ENCODE measurements at places on chromosomes 7 and 10. TPM values are rescaled to one million over a fixed set of nuclear protein-coding genes. Genes with fewer than 3 reads are reported as not detected.

GRCh38 chr10:125113691-125114371, 46.5 kb downstream of the CTBP2 start:
- H3K27me3 ChIP-seq: no peaks in the 10 kb centered on the region
- peak; percentile 95 for DNase-seq
- H3K36me3 ChIP-seq: peaks cover 9% of the 10 kb centered on the region
- no peak overlapping the region for H3K4me3 ChIP-seq
- H3K27ac ChIP-seq: peak overlapping the region; percentile 73
- H3K4me1 ChIP-seq: peaks cover 39% of the 10 kb centered on the region

DNA sequence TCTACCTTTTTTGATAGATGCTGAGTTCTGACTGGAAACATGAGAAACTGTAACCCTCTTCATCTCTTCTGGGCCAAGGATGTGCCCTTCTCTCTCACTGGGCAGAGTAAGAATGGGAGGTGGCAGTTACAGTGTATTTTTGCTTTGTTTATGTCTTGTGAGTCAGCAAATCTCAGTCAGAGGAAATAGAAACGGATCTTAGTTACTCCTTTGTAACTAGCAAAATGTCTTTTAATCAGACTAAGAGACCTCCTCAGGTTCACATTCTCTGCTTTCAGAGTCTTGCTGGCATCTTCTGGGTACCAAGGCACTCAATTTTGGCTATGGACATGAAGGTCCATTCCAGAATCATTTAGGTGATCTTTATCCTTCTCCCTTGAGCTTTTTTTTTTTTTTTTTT, 70.9 kb downstream of the HHEX start:
- no peaks in the 10 kb centered on the region for H3K27me3 ChIP-seq
- H3K27ac ChIP-seq: no peak overlapping the region
- H3K4me3 ChIP-seq: no peak overlapping the region
- H3K36me3 ChIP-seq: no peaks in the 10 kb centered on the region
- peaks cover 10% of the 10 kb centered on the region for H3K4me1 ChIP-seq

GRCh38 chr10:101655570-101655969, 39.4 kb downstream of the FBXW4 start:
- peaks cover 62% of the 10 kb centered on the region for H3K36me3 ChIP-seq
- H3K4me1 ChIP-seq: no peaks in the 10 kb centered on the region
- H3K27ac ChIP-seq: no peak overlapping the region
- peak; percentile 24 for DNase-seq

DNA sequence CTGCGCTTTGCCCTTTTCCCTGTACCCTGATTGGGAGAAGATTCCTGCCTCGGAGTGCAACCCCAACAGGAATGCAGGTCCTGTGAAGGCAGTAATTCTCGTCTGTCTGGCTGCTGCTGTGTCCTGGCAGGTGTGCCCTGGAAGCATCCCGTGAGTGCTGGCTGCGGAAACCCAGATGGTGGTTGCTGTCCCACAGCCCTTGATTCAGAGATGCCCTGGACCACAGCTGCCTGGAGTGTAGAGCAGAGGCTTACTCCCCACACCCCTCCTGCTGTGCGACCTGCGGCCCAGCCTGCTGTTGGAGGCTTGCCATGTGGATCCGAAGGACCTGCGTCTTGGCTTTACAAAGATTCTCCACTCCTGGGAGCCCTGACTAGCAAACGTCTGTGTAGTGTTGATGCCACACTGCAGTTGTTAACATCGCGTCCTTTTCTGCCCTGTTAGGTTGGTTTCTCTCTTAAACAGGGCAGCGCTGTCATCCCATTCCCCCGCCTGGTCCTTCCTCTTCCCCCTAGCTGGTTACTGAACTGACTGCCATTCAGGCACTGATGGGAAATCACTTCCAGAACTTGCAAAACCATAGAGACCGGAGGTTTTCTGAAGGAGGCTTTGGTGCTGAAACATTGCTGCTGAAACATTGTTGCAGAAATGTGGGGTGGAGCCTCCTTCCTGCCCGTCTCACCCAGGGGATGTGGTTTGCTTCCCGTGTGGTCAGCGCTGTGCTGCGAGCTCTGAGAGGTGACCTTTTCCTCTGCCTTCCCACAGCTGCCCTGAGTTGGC, 53.3 kb downstream of the DNAJB6 start:
- peaks cover 15% of the 10 kb centered on the region for H3K4me1 ChIP-seq
- no peaks in the 10 kb centered on the region for H3K27me3 ChIP-seq

DNA sequence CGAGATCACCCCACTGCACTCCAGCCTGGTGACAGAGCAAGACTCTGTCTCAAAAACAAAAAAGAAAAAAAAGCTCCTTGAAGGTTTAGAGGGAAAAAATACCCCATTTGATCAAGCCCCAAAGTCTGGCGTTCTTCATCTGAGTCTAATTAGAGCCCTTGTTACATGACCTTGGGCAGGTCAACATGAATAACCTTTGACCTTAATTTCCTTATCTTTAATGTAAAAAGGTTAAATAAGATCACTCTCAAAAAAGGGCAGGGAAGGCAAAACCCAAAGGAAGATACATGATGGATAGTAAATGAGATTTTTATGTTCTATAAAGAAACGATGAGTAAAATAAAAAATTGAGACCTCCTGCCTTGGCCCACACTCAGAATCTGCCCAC, 40.3 kb downstream of the SLC37A3 start:
- DNase-seq: no peak
- H3K36me3 ChIP-seq: peaks cover 27% of the 10 kb centered on the region
- H3K4me3 ChIP-seq: no peak overlapping the region
- no peaks in the 10 kb centered on the region for H3K27me3 ChIP-seq
- no peak overlapping the region for H3K27ac ChIP-seq
- no peaks in the 10 kb centered on the region for H3K4me1 ChIP-seq

The GIMAP2 gene
- 7.4 TPM for total RNA-seq

- H3K27ac ChIP-seq: no peak overlapping the region
- no peak overlapping the region for H3K4me3 ChIP-seq
- H3K4me1 ChIP-seq: no peaks in the 10 kb centered on the region
Measured at GRCh38 chr7:129238546-129238945, 13.7 kb downstream of the AHCYL2 start.

The SFRP4 gene
- total RNA-seq: 55.4 TPM

The OR6V1 gene
- not detected for total RNA-seq

The VWC2 gene
- total RNA-seq: 0.18 TPM

The HOXA13 gene
- total RNA-seq: 0.40 TPM

GRCh38 chr7:136884492-136884891, 16.0 kb downstream of the CHRM2 start:
- no peak overlapping the region for H3K4me3 ChIP-seq
- peak; percentile 16 for DNase-seq
- no peaks in the 10 kb centered on the region for H3K4me1 ChIP-seq
- no peaks in the 10 kb centered on the region for H3K27me3 ChIP-seq
- no peak overlapping the region for H3K27ac ChIP-seq

GRCh38 chr7:78955329-78955728, 498.1 kb downstream of the MAGI2 start:
- H3K27me3 ChIP-seq: no peaks in the 10 kb centered on the region
- no peak overlapping the region for H3K4me3 ChIP-seq
- H3K36me3 ChIP-seq: no peaks in the 10 kb centered on the region
- no peak overlapping the region for H3K27ac ChIP-seq
- H3K4me1 ChIP-seq: no peaks in the 10 kb centered on the region

DNA sequence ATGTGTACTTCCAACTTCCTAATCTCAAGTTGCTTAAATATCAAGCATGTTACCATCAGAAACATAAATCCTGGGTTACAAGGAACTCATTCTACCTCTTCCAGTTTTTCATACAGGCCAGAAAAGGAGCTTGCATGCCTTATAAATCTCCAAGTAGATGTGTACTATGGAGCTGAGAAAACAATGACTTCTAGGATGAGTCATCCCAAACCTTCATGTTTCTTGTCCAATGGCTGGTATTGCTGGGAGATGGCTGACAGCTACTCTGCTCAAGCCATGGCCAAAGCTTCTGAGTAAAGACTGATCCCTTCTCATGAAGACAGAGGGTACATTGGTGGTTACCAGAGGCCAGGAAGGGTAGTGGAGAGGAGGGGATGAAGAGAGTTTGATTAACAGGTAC, 8.6 kb downstream of the RAPGEF5 start:
- no peak overlapping the region for H3K4me3 ChIP-seq
- H3K27ac ChIP-seq: no peak overlapping the region
- H3K27me3 ChIP-seq: no peaks in the 10 kb centered on the region

DNA sequence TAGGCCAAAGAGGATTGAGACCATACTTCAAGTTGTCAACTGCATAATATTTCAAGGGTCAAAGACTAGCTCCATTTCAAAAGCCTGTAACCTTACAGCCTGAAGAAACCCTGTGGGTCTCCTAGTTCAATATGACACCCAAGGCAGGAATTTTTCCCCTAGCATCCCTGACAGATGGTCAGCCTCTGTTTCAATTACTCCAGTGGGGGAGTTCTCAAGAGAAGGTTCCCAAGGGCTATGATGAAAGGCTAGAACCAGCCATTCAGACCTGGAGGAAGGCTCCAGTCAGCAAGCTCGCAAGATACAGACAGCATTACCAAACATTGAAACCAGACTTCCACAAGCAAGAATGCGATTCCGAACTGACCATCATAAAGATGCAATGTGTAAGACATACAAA, 1.6 kb downstream of the HTR7 start:
- H3K27ac ChIP-seq: no peak overlapping the region
- H3K4me1 ChIP-seq: peaks cover 10% of the 10 kb centered on the region
- H3K36me3 ChIP-seq: no peaks in the 10 kb centered on the region
- DNase-seq: no peak

DNA sequence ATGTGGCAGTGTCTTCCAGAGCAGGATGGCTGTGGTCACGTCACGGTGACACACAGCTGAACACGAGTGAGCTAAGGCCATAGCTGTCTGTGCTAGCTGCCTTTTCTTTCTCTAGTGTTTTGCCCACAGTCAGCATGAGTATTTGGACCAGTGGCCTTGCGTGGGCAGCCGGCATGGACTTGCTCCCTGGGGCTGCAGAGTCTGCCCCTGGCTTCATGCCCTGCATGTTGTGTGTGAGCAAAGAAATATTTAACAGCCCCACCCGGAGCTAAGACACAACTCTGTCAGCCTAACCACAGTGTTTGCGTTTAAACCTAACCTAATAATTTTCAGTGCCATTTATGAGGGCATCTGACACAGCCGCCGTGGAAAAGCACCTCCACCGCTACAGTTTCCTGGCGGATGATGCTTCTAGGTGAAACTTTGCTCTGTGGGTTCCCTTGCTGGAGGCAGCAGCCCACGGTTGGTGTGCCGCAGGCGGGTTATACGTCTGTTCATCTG, 14.6 kb downstream of the CHST12 start:
- no peak overlapping the region for H3K27ac ChIP-seq
- H3K4me3 ChIP-seq: no peak overlapping the region
- no peak for DNase-seq
- H3K36me3 ChIP-seq: peaks cover 9% of the 10 kb centered on the region

- H3K4me1 ChIP-seq: no peaks in the 10 kb centered on the region
- no peaks in the 10 kb centered on the region for H3K27me3 ChIP-seq
- no peak for DNase-seq
- no peaks in the 10 kb centered on the region for H3K36me3 ChIP-seq
- H3K27ac ChIP-seq: no peak overlapping the region
Measured at GRCh38 chr7:97126483-97127171, 9.1 kb downstream of the SDHAF3 start.

The ARHGEF5 gene
- total RNA-seq: 0.93 TPM

- peak; percentile 36 for DNase-seq
- no peaks in the 10 kb centered on the region for H3K27me3 ChIP-seq
- H3K4me3 ChIP-seq: no peak overlapping the region
- H3K36me3 ChIP-seq: peaks cover 6% of the 10 kb centered on the region
Measured at GRCh38 chr7:42208572-42208971, 28.4 kb downstream of the GLI3 start.

The SLC16A9 gene
- total RNA-seq: 7.0 TPM

DNA sequence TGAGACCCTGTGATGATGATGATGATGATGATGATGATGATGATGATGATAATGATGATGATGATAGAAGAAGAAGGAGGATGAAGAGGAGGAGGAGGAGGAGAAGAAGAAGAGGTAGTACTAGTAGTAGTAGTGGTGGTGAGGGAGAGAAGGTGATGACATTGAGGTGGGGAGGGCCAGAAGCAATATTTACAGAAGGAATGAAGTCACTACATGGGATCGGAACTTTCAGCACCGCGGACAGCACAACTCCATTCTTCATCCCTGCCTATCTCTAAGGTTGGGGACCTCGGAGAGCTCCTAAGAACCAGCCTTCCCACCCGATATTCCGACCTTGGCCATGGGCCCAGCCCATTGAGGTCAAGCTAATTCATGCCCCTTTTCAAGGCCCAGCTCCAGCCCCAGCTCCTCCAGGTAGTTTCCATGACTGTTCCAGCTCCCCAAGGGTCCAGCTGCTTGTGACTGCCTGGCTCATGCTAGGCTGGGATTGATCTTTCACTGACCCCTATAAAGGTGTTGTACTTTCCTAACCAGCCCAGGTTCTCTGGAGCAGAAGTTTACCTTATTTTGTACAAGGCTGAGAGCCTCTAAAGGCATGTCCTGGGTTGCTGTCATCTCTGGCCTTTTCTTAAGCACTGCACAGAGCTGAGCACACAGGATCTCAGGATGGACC, 10.3 kb downstream of the CRHR2 start:
- no peaks in the 10 kb centered on the region for H3K36me3 ChIP-seq
- no peak overlapping the region for H3K4me3 ChIP-seq
- DNase-seq: peak; percentile 83
- H3K27ac ChIP-seq: no peak overlapping the region

- peak within 1 kb of the TSS; percentile 65 for H3K4me3 ChIP-seq
- no peaks in the 10 kb centered on the region for H3K36me3 ChIP-seq
- H3K27me3 ChIP-seq: peaks cover 39% of the 10 kb centered on the region
- H3K4me1 ChIP-seq: peaks cover 9% of the 10 kb centered on the region
- peak within 1 kb of the TSS; percentile 69 for H3K27ac ChIP-seq
- DNase-seq: no peak
Measured at GRCh38 chr7:51316666-51317581, at the start of gene COBL. Gene COBL, minus strand, starts transcription at chr7:51316809. Its CDS starts 176 bp downstream, at chr7:51316633.

The LIPK gene
- total RNA-seq: not detected

DNA sequence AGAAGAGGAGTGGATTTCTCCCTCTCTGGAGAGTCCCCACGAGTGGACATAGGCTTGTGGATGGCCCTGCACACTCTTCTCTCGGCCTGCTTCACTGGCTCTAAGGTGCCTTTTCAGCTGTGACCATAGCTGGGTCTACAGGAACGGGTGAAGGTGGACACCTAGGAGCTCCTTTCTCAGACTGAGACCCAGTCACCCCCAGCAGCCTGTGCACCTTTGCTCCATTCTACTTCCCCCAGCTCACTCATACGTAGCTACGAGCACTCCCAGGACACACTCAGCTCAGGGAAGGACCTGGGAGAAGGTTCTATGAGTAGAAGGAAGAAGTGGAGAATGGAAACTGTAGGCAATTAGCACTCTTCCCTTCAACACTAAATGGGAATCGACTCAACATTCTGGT, 272.0 kb upstream of the KLF6 start:
- no peak overlapping the region for H3K27ac ChIP-seq
- no peaks in the 10 kb centered on the region for H3K36me3 ChIP-seq
- DNase-seq: no peak
- H3K27me3 ChIP-seq: no peaks in the 10 kb centered on the region
- H3K4me1 ChIP-seq: peaks cover 5% of the 10 kb centered on the region
- no peak overlapping the region for H3K4me3 ChIP-seq

- DNase-seq: peak; percentile 16
- H3K27ac ChIP-seq: peak overlapping the region; percentile 29
- H3K36me3 ChIP-seq: no peaks in the 10 kb centered on the region
- H3K27me3 ChIP-seq: peaks cover 17% of the 10 kb centered on the region
Measured at GRCh38 chr10:15718694-15719048, 1.1 kb downstream of the ITGA8 start.

GRCh38 chr7:22287412-22287811, 69.5 kb downstream of the RAPGEF5 start:
- no peaks in the 10 kb centered on the region for H3K27me3 ChIP-seq
- no peak overlapping the region for H3K27ac ChIP-seq
- H3K36me3 ChIP-seq: no peaks in the 10 kb centered on the region
- no peaks in the 10 kb centered on the region for H3K4me1 ChIP-seq
- DNase-seq: no peak

- no peaks in the 10 kb centered on the region for H3K36me3 ChIP-seq
- no peak overlapping the region for H3K4me3 ChIP-seq
- H3K27ac ChIP-seq: no peak overlapping the region
- H3K4me1 ChIP-seq: no peaks in the 10 kb centered on the region
Measured at GRCh38 chr10:107548301-107548700, 383.8 kb upstream of the SORCS1 start.

The ODAD2 gene
- 1.5 TPM for total RNA-seq

All from muscle of leg (tissue), 16 donors.